ENCODE measurements at places on chromosomes 1 and 21.

DNA sequence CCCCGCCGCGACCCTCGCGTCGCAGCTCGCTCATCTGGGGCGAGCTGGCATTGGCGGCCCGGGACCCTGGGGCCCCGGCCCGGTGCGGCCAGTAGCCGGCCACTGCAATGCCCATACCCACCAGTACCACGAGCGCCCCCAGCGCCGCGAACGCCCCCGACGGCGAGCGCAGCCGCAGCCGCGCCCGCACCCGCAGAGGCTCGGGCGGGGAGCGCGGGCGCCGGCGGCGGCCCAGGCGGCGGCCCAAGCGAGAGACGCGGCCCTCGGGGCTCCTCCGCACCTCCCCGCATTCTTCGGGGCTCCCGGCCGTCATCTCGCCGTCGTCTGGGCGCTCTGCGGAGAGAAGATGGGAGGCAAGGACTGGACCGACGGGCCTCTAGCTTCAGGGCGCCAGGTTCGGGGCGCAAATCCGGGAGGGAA, 2.2 kb downstream of the TMEM200B start:
- DNase-seq: no peak

DNA sequence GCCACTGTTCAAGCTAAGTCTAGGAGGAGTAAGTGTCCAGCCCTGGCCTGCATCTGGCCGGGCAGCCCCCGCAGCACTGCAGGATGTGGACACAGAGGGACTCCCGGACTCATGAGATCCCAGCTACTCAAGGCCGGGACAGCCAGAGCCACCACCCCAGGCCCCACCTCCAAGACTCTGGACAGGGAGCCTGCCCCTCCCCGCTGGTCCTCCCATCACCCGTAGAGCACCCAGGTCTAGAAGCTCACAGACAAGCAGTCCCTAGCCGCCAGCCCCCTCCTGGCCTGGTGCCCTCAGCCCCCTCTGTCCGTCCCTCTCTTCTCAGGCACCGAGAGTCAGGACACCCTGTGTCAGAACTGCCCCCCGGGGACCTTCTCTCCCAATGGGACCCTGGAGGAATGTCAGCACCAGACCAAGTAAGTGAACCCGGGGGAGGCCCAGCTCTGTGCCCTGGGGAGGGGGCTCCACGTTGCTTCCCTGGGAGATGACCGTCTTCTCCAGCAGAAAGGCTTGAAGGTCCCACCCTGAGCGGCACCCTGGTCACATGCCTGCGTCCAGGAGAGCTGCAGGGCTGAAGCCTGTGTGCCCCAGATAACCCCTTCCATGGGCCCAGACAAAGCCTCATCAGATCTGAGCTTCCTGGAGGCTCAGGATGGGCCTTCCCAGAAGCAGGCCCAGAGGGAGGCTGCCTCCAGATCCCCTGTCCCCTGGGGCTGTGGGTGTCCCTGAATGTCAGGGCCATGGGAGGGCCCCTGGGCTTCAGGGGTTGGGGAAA, 4.3 kb downstream of the TNFRSF14 start:
- DNase-seq: no peak

DNA sequence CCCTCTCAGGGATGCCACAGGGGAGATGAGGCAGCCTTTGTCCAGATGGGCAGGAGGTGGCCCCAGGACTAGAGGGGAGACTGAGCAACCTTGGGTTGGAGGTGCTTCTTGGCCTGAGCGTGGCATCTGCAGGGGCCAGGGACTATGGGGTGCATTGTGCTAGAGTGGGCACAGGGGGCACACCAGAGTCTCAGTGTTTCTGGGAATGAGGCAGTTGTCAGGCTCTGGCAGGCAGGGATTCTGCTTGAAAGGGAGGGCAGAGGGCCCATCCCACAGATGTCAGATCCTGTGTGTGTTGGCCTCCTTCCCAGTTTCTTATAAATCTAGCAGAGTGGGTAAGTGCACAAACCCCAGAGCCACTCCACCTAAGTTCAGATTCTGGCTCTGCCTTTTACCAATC, 13.7 kb downstream of the LGR6 start:
- no peak for DNase-seq

DNA sequence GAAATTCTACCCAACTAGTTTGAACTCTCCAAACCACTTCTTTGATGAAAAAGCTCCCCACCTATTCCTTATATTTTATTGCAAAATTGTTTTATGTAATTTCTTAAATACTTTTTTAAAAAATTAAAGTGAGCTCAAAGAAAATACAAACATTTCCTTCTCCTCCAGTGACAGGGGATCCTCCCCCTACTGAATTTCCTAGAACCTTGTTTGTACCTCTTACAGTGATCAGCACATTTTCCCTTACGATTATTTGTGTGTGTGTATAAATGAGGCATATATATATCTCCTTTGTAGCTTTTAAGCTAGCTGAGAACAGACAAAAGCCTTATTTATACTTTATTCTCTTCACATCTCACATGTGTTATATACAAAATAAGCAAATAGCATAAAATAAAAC, 44.4 kb downstream of the VAV3 start:
- no peak for DNase-seq

- no peak for DNase-seq
These were observed 23.9 kb downstream of the KCNAB2 start for GRCh38 chr1:6069573-6069972.

GRCh38 chr1:6884652-6885153, 99.4 kb downstream of the CAMTA1 start:
- no peak for DNase-seq

- DNase-seq: no peak
These were observed 11.1 kb downstream of the SH2D1B start for GRCh38 chr1:162400790-162401355.

DNA sequence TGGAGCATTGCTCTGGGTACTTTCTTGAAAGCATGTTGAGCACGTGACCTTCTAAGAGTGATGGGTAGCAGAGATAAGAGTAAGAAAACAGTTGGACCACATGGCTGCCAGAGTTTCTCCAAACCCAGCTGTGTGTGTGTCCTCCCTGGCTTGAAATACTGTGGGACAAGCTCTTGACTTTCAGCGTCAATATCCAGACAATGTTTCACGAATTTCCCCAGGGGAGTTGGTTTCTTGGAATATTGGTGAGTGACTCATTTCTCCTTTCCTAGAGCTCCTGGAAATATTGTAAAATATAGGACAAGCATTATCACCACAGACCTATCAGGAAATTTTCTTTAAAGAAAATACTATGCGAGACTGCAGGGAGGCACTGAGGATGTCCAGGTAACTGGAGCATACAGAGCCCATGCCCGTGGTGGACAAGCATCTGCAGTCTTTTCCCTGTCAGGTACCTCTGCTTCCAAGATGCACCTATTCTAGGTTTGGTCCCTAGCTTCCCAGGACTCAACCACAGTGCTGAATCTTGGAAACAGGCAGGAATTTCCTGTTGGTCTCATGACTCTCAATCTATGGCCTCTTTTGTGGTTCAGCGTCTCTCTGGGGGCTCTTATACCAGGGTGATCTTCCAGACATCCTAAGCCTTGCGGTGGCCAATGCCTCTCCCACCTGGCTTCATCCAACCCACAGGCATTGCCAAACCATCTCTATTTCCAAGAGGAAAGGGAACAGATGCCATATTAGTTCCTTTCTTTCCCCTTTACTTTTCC, 67.4 kb downstream of the KCNJ6 start:
- no peak for DNase-seq

GRCh38 chr1:36912365-36912865, 121.9 kb downstream of the GRIK3 start:
- DNase-seq: no peak
